ENCODE measurements at places on chromosomes 7 and 10.

DNA sequence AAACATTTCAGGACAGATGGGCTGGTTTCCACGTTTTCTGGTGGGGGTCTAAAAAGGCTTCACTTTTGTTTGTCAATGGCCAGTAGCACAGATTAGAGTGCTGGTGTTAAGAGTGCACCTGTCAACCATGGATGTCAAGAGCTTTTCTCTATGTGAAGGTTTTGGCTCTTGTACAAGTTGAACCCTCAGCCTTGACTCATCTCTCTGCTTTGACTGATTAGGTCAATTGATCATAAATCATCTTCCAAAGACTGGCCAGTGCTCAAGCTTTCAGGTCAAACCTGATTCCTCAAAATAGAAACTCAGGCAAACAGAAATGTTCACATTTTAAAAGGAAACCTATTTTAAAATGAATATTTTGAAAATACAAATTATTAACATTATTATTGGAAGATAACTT is 59.6 kb upstream of the SP4 start:
- no peak for DNase-seq

DNA sequence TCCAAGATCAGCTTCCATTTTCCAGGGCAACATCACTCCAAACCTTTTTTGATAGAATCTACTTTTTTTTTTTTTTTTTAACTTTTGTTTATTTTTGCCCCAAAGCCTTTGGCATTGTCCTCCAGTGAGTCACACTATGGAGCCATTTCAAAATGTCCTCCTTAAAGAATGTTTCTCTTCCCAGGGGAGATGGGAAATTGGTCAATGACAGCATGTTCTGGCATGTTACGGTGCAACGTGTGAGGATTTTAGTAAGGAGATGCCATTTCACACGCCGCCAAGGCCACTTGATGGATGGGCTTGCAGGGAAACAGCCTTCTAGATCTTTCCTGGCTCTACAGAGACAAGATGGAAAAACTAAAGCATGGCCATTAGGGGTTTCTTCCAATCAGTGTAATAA is 30.7 kb upstream of the TRIL start:
- DNase-seq = no peak

- DNase-seq = no peak
Observed at GRCh38 chr10:71755179-71755879, 18.0 kb downstream of the VSIR start.

DNA sequence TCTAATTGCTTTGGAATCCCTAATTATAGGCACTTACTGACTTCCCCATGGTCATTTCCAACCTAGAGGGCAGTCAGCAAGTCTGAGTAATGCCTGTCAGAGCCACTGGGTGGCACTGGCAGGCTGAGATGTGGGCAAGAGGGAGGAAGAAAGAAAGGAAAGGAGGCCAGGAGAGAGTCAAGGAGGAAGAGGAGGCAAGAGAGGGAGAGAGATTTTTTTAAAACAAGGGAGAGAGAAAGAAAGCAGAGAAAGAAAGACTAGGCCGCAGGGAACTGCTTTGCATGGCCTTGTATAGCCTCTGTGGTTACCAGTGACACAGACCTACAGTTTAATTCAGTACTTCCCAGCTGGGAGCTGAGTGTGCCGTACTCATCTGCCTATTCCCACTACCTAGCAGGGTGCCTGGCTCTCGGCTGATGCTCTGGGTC is 210.4 kb upstream of the ADO start:
- peak; percentile 57 for DNase-seq

DNA sequence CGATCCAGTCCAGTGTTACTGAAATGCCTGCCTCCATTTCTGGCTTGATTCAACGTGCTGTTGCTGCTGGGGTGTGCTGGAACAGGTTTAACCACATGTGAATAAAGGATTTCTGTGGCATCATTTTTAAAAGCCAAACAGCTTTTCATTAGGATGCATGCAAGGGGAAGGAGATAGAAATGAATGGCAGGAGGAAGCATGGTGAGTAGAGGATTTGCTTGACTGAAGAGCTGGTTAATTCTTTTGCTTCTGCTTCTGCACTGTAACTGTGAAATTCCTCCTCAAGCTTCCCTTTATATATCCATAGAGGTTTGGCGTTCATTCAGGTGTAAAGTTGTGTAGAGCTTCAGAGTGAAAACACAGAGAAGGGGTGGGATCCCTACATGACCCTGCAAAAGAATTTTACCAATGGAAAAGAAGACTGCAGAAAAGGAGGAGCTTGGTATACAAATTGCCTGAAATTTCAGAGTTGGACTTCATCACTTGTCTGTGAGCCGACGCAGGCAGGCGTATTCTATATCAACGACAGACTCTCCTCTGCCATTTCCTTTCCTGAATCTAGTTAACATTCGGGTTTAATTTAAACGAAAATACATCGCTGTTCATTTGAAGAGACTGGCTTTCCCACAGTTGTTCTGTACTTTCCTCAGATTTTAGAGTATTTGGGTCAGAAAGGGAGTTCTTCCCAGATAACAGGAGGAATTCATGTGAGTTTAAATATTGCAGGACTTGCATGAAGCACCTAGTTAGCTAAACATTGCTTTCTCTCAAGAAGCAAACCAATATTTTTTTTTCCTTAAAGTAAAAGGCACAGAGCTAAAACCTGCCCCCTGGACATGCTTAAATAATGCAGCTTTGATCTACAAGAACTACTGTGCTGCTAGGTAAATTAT is at the start of gene SOSTDC1:
Gene SOSTDC1 (minus strand): TSS at position 270 of the 893 bp plus-strand sequence. CDS start 70 bp downstream, at position 200.
- DNase-seq = no peak

DNA sequence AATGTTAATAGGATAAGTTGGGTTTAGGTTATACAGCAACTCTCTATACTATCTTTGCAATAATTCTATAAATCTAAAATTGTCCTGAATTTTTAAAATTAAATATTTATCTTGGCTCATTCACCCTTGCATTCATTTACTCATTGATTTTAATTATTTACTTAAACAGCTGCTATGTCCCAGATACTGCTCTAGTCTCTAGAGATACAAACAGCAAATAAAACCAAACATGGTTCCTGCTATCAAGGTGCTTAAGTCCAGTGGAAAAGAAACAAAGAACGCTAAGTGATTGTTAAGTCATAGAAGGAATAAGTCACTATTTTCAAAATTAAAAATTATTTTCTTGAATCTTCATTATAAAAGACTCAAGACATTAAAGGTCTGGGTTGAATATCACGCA is 29.9 kb upstream of the MAT1A start:
- no peak for DNase-seq

GRCh38 chr10:34647160-34647559 is 167.9 kb downstream of the PARD3 start:
- DNase-seq = no peak

- no peak for DNase-seq
Observed at GRCh38 chr7:116918704-116919103, 34.6 kb upstream of the ST7 start.

DNA sequence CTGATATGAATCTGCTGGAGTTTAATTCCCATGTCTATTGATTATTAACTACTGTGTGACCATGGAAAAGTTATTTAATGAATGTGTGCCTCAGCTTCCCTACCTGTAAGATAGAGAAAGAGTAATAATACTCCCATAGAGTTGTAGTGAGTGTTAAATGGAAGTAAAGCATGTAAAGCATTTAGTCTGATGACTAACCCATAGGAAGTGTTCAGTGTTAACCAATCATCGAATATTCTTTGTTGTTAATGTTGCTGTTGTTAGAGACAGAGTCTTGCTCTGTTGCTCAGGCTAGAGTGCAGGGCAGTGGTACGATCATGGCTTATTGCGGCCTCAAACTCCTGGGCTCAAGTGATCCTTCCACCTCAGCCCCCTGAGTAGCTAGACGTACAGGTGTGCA is 36.2 kb upstream of the CCDC6 start:
- DNase-seq = no peak

- no peak for DNase-seq
Observed at GRCh38 chr10:34985823-34986222, 104.3 kb downstream of the CUL2 start.

GRCh38 chr10:126586128-126586527 is 84.4 kb downstream of the C10orf90 start:
- DNase-seq = no peak

GRCh38 chr7:134174795-134175261 is 47.7 kb downstream of the LRGUK start:
- DNase-seq = peak; percentile 2

GRCh38 chr7:69839782-69840181 is 241.5 kb downstream of the AUTS2 start:
- DNase-seq = no peak

DNA sequence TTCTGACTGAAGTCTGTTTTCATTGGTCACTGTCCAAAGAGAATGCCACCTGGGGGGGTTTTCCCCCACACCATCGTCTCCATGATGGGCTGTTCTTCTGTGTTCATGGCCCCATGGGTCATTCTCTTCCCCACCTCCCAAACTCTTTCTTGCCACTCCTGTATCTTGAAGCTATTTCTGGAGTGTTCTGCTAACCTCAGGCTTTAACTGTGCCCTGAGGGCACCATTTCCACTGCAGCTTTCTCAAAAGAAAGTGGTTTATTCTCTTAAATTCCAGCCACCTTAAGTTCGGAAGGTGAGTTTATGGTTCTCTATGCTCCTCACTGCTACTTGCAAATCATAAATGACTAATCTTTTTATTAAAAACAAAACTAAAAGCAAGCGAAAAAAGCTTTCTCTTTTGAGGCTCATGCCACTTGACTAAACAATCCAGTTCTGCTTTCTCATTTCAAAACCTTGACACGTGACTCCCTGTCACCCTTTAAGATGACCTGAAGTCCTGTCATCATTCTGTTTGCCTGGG is 7.4 kb upstream of the APBB1IP start:
- peak; percentile 53 for DNase-seq

- DNase-seq = no peak
Observed at GRCh38 chr7:41786944-41787343, 84.1 kb upstream of the INHBA start.

DNA sequence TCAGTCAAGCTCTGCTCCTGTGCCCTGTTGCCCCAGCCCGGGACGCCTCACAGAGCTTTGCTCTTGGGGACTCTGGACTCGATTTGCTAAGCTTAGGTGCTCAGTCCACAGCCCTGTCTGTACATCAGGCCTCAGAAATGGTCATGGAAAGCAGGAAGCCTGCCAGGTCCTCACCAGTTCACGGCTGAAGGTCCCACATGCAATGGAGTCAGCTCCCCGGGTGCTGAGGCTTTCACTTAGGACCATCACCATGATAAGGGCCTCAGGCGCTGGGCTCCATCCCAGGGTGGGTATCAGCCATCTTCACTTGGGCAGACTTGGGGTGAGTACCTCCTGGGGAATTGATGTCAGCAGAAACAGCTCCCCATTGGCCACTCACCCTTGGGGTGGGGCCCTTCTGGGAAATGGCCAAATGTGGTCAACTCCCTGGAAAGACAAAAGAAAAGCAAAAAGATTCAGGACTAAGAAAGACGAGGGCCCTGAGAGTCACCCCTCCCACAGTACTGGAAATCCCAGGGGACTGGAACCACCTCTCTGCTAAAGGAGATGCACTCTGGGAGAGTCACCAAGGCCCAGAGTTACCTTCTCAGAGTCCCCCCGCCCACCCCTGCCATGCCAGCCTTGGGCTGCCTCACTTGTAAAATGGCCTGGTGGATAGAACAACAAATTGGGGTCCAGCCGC is 37.6 kb downstream of the FAM53B start:
- no peak for DNase-seq

GRCh38 chr10:88986549-88987242 is 3.9 kb upstream of the FAS start:
- peak; percentile 23 for DNase-seq

DNA sequence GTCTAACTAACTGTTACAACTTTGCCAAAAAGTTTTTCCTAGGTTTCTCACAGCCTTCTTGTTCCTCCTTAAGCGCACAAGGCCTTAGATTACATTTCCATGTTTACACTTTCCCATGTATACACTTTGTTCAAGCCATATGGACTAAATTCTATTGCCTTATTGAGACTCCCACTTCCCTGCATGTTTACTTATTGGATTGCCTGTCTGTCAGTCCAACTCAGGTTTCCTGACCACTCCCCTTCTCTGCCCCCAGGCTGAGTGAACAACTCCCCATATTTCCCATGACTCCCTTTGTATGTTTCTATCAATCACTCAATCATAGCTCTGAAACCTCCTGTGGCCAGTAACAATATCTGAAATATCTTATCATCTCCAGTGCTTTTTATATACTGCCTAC is 43.0 kb downstream of the SLC25A40 start:
- DNase-seq = no peak

DNA sequence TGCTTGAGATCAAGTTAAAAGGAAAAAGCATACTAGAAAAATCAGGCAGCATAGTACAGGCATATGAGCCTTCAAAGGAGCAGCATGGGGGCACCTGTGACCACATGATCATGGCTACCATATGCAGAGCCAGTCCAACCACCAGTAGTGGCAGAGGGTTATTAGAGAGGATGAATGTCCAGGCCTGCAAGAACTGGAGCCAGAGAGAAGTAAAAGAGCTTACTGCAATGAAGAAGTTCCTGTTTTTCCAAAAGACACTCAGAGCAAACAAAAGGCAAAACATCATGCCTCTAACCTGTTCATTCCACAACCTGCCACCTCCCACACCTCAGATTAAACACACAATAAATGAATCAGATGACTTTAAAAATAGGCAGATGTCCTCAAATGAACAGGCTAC is 99.6 kb upstream of the NAMPT start:
- no peak for DNase-seq

GRCh38 chr10:78577712-78578111 is 491.1 kb upstream of the ZMIZ1 start:
- DNase-seq = no peak

DNA sequence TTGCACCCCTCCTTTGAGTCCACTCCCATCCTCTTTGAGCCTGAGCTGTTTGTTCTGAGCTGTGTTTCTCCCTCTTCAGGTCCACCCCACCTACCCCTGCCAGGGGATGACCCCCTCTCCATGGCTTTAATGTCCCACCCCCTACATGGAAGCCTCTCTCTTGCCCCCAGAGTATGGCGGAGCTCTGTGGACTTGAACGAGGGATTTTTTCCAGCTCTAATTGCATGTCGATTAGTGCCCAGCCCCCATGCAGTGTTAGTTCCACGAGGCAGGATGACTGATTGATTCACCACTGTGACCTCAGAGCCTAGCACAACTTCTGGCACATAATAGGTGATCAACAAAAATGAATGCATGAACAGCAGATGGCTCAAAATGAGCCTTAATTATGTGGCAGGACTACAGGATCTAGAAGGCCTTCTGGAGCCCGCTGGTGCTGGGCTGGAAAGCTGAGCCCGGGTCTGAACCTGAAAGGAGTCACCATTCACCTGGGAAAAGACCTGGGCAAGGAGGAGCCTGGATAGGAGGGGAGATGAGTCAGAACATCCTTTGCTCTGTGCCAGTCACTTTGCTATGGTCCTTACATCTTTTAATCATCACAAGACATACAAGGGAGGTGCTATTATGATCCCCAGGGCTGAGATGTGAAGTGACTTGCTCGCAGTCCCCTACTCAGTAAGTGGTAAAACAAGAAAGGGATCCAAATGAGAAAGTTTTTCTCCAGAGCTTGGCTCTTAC is 17.1 kb upstream of the SLC18A2 start:
- DNase-seq = no peak

DNA sequence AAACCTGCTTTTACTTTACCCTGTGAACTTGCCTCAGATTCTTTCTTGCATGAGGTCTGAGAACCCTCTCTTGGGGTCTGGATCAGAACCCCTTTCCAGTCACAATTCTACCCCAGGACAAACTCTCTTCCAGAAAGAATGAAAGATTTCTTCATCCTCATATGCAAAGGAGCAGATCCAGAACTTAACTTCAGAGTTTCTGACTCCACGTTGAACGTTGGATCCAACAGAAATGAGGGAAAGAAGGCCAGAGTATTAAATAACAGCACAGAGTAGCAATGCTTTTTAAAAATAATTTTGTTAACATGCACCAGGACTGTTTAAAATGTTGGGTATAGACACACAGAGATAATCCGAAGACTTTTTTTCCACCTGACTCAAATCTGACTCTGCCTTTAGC is 632.9 kb upstream of the AUTS2 start:
- DNase-seq = no peak

GRCh38 chr7:22944022-22944421 is 69.9 kb downstream of the HYCC1 start:
- no peak for DNase-seq
